ENCODE measurements at places on chromosomes 12 and 14.

- no peak overlapping the region for H3K27ac ChIP-seq
- H3K36me3 ChIP-seq: no peaks in the 10 kb centered on the region
- no peak overlapping the region for H3K4me3 ChIP-seq
- no peaks in the 10 kb centered on the region for H3K27me3 ChIP-seq
Observed at GRCh38 chr12:34298176-34298970, 276.1 kb downstream of the ALG10 start.

DNA sequence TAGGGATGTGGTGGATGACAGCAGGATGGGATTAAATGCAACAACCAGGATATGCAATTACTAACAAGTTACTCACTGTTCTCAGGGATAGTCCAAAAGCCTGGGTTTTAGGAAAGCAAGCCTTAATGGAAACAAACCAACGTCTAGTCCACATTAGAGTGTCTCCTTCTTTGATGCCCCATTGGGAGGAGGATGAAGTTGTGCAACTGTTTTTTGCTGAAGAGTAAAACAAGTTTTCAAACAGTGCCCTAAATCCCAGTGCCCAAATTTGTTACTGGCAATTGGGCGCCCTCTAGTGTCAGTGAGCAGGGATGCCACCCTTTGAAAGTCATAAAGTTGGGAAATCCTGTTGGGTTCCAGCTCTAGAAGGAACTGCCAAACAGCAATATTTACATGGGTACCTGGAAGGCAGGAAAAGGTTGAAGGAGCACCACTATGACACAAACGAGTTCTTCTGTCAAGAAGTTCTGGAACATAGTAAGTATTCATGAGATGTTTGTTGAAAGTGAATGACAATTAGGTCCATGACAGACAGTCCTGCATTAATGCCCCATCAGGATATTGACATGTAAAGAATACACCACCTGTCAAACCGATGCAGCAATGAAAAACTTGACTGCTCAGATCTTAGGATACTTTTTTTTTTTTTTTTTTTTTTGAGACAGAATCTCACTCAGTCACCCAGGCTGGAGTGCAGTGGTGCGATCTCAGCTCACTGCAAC, 11.1 kb upstream of the DPF3 start:
- H3K4me3 ChIP-seq: no peak overlapping the region
- no peaks in the 10 kb centered on the region for H3K27me3 ChIP-seq
- H3K36me3 ChIP-seq: no peaks in the 10 kb centered on the region
- DNase-seq: no peak

GRCh38 chr12:116319898-116320621, 42.6 kb upstream of the MED13L start:
- H3K4me1 ChIP-seq: peaks cover 26% of the 10 kb centered on the region
- no peaks in the 10 kb centered on the region for H3K27me3 ChIP-seq
- DNase-seq: no peak
- peak overlapping the region; percentile 84 for H3K27ac ChIP-seq
- peak overlapping the region; percentile 30 for H3K4me3 ChIP-seq

DNA sequence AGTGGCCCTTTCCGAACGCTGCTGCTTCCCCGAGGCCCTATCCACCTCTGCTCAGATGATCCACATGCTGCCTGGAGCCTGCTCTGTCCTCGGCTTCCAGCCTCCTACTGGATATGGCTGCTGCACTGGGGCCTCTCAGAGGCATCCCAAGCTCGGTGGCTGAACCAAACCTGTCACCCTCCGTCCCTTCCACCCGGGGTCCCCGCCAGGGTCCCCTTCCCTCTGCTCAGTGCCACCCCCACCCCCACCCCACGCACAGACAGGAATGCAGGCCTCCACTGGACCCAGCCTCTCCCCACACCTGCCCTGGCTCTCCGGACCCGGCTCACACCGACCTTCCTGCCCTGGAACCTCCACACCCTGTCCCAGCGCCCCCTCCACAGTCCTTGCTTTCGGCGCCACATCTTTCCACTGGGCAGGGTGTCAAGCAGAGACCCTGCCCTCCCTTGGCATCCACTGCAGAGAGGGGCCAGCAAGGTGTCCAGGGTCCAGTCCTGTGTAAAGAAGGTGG, 6.1 kb downstream of the CEP170B start:
- peaks cover 24% of the 10 kb centered on the region for H3K4me1 ChIP-seq
- H3K4me3 ChIP-seq: no peak overlapping the region
- DNase-seq: no peak

DNA sequence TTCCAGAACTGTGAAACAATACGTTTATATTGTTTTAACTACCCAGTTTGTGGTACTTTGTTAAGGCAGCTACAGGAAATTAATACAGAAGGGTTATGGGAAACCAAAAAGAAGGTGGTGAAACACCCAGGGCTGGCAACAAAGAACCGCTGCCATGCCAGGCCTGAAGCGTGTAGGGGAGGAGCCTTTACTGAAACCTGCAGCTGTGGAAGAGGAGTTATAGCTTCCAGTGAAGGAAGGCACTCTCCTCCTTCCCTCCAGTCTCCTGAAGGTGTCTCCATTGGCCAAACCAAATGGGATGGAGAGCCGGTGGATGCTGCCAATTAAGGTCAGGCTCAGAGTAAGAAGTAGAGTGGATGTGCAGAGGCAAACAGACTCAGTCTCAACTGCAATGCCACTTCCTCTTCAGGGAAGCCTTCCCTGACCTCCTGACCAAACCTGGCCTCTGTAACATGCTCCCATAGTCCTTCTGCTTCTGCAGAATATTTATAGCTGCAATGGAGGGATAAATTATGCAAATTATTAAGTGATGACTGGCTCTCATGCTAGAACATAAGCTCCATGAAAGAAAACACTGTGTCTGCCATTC, 168.3 kb downstream of the DAD1 start:
- DNase-seq: no peak
- peaks cover 3% of the 10 kb centered on the region for H3K4me1 ChIP-seq
- no peak overlapping the region for H3K4me3 ChIP-seq
- H3K27ac ChIP-seq: no peak overlapping the region

GRCh38 chr14:20498622-20499021, 6.7 kb upstream of the RNASE10 start:
- peaks cover 26% of the 10 kb centered on the region for H3K27me3 ChIP-seq
- no peaks in the 10 kb centered on the region for H3K36me3 ChIP-seq
- H3K4me3 ChIP-seq: no peak overlapping the region
- no peak overlapping the region for H3K27ac ChIP-seq
- no peak for DNase-seq
- peaks cover 4% of the 10 kb centered on the region for H3K4me1 ChIP-seq

DNA sequence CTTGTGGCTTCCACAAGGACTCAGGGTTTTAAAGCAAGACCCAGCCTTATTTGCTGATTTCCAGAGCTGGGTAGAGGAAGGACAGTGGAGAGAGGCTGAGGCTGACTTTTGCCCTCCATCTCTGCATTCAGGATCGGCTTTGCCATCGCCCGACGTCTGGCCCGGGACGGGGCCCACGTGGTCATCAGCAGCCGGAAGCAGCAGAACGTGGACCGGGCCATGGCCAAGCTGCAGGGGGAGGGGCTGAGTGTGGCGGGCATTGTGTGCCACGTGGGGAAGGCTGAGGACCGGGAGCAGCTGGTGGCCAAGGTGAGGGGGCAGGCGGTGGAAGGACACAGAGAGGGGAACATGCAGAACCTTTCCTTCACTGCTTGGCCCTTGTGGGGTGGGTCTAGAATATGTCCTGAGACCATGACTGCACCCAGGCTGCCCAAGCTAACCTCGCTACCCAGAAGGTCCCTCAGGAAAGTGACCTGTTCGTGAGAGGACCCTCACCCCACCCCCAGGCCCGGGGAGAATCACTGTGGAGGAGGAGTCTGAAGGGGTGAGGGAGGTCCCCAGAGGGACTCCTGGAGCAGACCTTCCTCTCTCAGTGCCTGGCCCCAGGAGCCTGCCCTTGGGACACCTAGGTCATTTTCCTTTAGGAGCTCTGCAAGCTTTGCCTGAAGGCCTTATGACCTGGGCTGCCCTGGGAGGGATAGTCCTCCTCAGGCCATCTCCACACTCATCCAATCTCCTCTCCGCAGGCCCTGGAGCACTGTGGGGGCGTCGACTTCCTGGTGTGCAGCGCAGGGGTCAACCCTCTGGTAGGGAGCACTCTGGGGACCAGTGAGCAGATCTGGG, 3.1 kb downstream of the DHRS2 start:
- no peak for DNase-seq
- H3K4me1 ChIP-seq: no peaks in the 10 kb centered on the region
- no peaks in the 10 kb centered on the region for H3K36me3 ChIP-seq

GRCh38 chr12:109302358-109302757, 6.7 kb downstream of the FOXN4 start:
- no peaks in the 10 kb centered on the region for H3K36me3 ChIP-seq
- no peaks in the 10 kb centered on the region for H3K4me1 ChIP-seq
- no peak overlapping the region for H3K27ac ChIP-seq

- H3K36me3 ChIP-seq: no peaks in the 10 kb centered on the region
- no peak for DNase-seq
- H3K27ac ChIP-seq: no peak overlapping the region
- H3K4me1 ChIP-seq: peaks cover 57% of the 10 kb centered on the region
Observed at GRCh38 chr14:98908050-98908449, 363.9 kb downstream of the BCL11B start.

GRCh38 chr14:28381656-28382055, 384.9 kb upstream of the FOXG1 start:
- no peaks in the 10 kb centered on the region for H3K36me3 ChIP-seq
- no peaks in the 10 kb centered on the region for H3K27me3 ChIP-seq
- H3K4me1 ChIP-seq: peaks cover 17% of the 10 kb centered on the region
- H3K27ac ChIP-seq: no peak overlapping the region
- no peak overlapping the region for H3K4me3 ChIP-seq

DNA sequence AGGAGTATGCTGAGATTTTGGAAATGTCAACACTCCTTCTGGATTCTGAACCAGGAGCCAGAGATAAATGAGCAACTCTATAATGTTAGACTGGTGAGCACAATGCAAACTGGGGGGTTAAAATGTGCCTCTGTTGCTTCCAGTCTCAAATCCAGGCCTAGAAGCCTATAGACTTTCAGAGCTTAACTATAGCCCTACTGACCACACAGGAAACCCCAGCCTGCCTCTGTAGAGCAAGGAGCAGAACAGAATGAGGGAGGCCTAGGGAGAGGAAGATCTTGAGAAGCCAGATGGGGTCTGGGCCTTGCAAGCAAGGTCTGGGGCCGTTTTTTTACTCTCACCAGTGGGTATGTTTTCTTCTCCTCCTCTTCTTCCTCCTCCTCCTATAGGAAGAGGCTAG, 225.4 kb upstream of the KITLG start:
- H3K36me3 ChIP-seq: no peaks in the 10 kb centered on the region
- DNase-seq: no peak
- H3K4me1 ChIP-seq: peaks cover 10% of the 10 kb centered on the region
- no peaks in the 10 kb centered on the region for H3K27me3 ChIP-seq
- H3K4me3 ChIP-seq: no peak overlapping the region
- H3K27ac ChIP-seq: no peak overlapping the region

GRCh38 chr12:12902036-12902435, 10.7 kb downstream of the GPRC5A start:
- H3K4me3 ChIP-seq: no peak overlapping the region
- H3K27me3 ChIP-seq: no peaks in the 10 kb centered on the region
- H3K4me1 ChIP-seq: peaks cover 43% of the 10 kb centered on the region
- peak overlapping the region; percentile 80 for H3K27ac ChIP-seq
- no peak for DNase-seq

GRCh38 chr14:63632932-63633514, 8.6 kb downstream of the WDR89 start:
- H3K36me3 ChIP-seq: peaks cover 23% of the 10 kb centered on the region
- no peaks in the 10 kb centered on the region for H3K4me1 ChIP-seq
- no peaks in the 10 kb centered on the region for H3K27me3 ChIP-seq
- H3K4me3 ChIP-seq: no peak overlapping the region
- H3K27ac ChIP-seq: no peak overlapping the region

DNA sequence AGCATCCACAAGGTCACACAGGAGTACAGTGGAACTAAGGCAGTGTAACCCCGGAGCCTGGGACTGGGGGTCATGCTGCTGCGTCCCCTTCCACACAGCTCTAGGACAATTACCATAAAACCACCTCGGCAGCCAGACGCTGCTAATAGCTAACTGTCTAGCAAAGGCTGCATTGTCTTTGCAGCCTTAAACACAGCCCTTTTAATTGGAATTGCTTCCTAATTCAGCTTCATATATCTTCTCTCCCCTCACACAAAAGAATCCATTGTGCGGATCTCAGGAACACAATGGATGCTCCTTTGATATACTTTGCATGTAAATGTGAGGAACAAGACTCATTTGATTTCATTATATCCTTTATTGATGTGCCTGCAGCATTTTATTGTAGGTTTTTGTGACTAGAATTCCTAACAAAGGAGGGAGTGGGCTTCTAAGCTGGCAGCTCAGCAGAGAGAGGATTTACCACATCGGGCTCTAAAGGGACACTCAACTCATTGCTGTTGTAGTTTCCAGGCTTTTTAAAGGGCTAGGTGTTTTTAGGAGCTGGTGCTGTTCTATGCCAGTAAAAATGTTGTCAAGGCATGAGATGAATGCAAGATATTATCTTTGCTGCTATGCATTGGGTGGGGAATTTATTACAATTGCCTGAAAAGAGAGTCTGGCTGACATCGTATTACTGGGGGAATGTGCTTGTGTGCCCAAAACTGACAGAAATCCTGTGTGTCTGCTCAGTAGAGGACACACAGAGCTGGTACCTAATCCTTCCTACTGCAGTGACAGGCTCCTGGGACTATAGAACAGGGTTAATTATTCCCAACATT, 30.4 kb upstream of the DACT1 start:
- no peaks in the 10 kb centered on the region for H3K27me3 ChIP-seq
- H3K4me3 ChIP-seq: no peak overlapping the region
- peaks cover 11% of the 10 kb centered on the region for H3K4me1 ChIP-seq
- H3K36me3 ChIP-seq: no peaks in the 10 kb centered on the region
- no peak for DNase-seq

DNA sequence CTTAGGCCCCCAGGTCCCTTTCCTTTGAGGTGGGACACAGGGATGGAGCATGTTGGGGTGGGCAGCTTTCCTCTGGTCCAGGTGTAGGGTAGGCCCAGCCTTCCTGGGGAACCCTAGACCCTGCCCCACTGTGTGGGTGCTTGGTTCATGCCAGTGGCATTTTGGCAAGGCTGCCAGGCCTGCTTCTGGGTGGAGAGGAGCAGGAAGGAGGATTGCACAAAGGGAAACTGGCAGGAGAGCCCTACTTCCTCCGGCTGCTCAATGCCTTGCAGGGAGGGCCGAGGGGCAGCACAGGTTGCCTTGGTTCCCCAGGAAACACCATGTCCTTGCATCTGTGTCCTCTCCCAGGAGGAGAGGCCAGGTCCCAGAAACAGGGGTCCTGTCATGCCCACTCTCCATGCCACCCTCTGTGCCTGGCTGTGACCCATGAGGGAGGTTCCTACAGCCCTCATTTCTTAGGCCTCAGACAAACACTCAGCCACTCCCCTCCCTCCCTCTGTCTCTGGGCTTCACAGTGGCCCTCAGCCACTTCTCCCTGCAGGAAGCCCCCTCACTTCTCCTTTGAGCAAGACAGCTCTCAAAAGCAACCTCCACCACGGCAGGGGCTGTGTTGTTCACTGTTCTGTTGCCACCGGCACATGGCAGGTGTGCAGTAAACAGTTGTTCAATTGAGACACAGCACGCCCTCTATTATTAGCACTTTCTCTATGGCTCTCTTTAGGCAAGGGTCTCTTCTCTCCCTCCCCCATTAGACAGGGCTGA, 6.8 kb upstream of the KRT80 start:
- H3K36me3 ChIP-seq: no peaks in the 10 kb centered on the region
- no peaks in the 10 kb centered on the region for H3K27me3 ChIP-seq
- no peak overlapping the region for H3K4me3 ChIP-seq
- peaks cover 60% of the 10 kb centered on the region for H3K4me1 ChIP-seq

- no peaks in the 10 kb centered on the region for H3K36me3 ChIP-seq
- no peak overlapping the region for H3K27ac ChIP-seq
- H3K27me3 ChIP-seq: peaks cover 7% of the 10 kb centered on the region
Observed at GRCh38 chr12:43008953-43009845, 419.7 kb upstream of the PRICKLE1 start.
